ENCODE measurements at places on chromosomes 12 and 14. TPM values are rescaled to one million over a fixed set of nuclear protein-coding genes. Genes with fewer than 3 reads are reported as not detected.

Gene PGF
- total RNA-seq = 44.9 TPM

Gene NOS1
- 1.1 TPM for total RNA-seq

Gene OASL
- total RNA-seq = 1.1 TPM

Gene OR6C2
- total RNA-seq = not detected

Gene SLC6A13
- not detected for total RNA-seq

Measured in hair follicular keratinocyte (primary cell).